Right ventricle myocardium inferior (tissue), 1 donor: ENCODE measurements at places on chromosomes 1 and 21. TPM values are rescaled to one million over a fixed set of nuclear protein-coding genes. Genes with fewer than 3 reads are reported as not detected.

Gene HLCS
- total RNA-seq: 6.8 TPM

GRCh38 chr1:240630409-240630808 lies 18.5 kb upstream of the GREM2 start:
- DNase-seq: no peak

- DNase-seq: no peak
These were observed 55.5 kb upstream of the DNAJC6 start for GRCh38 chr1:65253800-65254319.

- peak; percentile 87 for DNase-seq
These were observed 1.1 kb downstream of the GFI1 start for GRCh38 chr1:92485381-92486250.

Gene SYT11
- total RNA-seq: 9.2 TPM

- no peak for DNase-seq
These were observed 72.9 kb upstream of the CTTNBP2NL start for GRCh38 chr1:112322983-112323678.

- DNase-seq: no peak
These were observed 238.9 kb upstream of the PRMT6 start for GRCh38 chr1:106817575-106817974.
